Aorta (tissue), 5 donors: ENCODE measurements at places on chromosomes 3 and 15. TPM values are rescaled to one million over a fixed set of nuclear protein-coding genes. Genes with fewer than 3 reads are reported as not detected.

DNA sequence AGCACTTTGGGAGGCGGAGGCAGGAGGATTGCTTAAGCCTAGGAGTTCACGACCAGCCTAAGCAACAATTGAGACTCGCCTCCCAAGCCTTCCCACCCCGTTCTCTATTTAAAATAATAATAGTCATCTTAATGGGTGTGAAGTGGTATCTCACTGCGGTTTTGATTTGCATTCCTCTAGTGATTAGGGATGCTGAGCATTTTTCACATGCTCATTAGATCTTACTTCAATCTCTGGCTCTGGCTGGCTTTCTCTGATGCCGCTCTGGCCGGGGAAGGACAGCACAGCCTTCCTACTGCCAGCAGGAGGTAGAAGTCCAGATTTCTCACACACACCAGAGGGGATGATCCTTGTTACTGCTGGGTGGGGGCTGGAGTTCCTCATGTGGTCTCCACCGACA is 7.4 kb upstream of the EIF4A2 start:
- no peak for DNase-seq

DNA sequence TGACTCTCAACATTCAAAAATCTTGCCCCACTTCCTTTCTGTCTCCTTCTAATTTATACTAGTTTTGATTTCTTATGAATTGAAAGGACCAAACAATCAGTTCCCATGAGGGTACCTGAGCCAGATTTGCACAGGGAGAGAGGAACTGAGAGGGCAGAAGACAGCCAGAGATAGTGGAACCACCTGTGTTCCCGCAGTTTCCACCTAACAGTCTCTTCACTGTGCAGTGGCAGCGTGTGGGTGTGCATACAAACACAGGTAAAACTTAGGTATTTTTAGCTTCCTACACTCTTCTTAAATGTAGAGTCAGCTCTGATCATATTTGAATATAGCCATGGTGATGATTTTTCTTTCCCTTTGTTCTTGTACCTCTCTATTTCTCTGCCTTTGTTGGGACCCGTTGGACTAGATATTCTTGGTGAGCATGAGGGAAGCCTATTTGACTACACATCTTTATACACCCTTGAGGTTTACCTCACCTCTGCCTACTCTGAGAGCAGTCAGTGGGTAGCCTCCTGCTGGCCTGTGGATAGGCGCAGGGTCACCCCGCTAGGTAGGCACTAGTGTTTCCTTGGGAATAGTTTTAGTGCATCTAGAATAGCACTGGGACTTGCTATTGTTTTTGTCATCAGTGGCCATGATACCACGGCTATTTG is 58.8 kb downstream of the MAP3K13 start:
- DNase-seq: no peak

GRCh38 chr3:40247714-40248454 is 61.6 kb upstream of the EIF1B start:
- no peak for DNase-seq

DNA sequence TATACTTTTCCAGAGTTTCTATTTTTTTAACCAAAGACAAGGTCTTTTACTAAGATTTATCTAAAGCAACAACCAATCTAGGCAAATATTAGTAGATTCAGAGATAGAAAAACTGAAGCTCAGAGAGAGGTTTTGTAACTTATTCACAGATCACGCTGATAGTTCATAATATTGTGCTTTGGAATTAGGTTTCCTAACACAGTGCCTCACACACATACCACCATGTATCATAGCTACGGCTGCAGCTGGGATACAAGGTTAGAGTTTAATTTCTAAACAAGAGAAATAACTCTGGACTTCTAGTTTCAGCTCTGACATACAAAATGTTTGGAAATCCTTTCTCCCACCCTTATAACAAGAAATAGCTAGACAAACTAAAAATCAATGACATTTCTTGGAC is 565.7 kb downstream of the PYDC2 start:
- no peak for DNase-seq

DNA sequence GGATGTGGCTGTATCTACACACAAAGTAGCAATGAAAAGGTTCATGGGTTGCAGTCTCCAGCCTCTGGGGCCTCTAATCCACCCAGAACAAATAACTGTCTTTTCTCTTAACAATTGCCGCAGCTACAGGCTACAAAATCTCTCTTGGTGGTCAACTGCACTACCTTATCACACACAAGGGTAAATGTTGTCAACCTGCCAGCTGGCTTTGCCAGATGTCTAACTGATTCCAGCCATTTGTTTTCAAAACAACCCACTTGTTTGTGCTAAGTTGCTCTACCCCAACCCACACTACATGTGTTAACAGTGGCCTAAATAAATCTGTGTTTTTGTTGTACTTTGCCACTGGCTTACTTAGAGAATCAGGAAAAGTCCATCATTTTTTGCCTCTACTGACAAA is 447.3 kb downstream of the TAFA4 start:
- DNase-seq: no peak

DUOX2 gene
- 0.65 TPM for total RNA-seq
